Stimulated activated CD8-positive, alpha-beta memory T cell treated with anti-CD3 and anti-CD28 coated beads, Interleukin-15, amount 100 ng/mL, for 48 hours (primary cell): ENCODE measurements at places on chromosomes 5 and 9.

- DNase-seq = no peak
Measured at GRCh38 chr5:143074414-143074996, 304.3 kb downstream of the ARHGAP26 start.

GRCh38 chr5:75510417-75510835 lies 1.0 kb downstream of the CERT1 start:
- DNase-seq = no peak

DNA sequence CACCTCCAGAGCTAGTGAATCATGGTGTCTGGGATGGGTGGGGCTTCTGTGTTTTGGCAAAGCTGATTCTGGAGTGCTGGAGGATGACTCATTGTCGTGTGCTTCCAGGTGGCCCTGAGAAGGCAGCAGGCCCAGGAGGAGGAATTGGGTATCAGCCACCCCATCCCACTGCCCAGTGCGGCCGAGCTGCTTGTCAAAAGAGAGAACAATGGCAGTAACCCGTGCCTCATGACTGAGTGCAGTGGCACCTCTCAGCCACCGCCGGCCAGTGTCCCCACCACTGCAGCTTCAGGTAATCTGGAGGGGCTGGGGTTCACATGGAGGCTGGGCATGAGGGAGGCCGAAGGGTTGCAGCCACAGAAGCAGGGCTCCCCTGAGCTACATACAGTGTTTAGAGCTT lies 5.4 kb downstream of the DMRT1 start:
- DNase-seq = no peak

GRCh38 chr5:89436464-89436863 lies 553.5 kb upstream of the MEF2C start:
- DNase-seq = no peak

- no peak for DNase-seq
Measured at GRCh38 chr5:65248896-65249295, 232.8 kb downstream of the ADAMTS6 start.

- no peak for DNase-seq
Measured at GRCh38 chr9:90189306-90189705, 453.3 kb downstream of the DIRAS2 start.

DNA sequence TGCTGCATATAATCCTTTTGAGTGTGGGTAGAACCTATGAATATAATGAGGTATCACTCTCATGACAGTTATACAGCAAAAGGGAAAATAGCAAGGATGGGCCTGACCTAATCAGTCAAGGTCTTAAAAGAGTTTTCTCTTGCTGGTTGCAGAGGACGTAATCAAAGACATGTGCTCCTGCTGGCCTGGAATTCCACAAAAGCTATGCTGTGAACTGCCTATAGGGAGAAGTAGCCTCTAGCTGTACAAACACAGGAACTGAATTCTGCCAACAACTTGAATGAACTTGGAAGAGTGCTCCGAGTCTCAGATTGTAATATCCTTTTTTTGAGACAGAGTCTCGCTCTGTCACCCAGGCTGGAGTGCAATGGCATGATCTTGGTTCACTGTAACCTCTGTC lies 195.6 kb downstream of the PLK2 start:
- DNase-seq = no peak

- no peak for DNase-seq
Measured at GRCh38 chr5:141778683-141779082, 96.7 kb upstream of the ARAP3 start.

GRCh38 chr9:125485471-125486151 lies 221.4 kb downstream of the MAPKAP1 start:
- DNase-seq = no peak

DNA sequence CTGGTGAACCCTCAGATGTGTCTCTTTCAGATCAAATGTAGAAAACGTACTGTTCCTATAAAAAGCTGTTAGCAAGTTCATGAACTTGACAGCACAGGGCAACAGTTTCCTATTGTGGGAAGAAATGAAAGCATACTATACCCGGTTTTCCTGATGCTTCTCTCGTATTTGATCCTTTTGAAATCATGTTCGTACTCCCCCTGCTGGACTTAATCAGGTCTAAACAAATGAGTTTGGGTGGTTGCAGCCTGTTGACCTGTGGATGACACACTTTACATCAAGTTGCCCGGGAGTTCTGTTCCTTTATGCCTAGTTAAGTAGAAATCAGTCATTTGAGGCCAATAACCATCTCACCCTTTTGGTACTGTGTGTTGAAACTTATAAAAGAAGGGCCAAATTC lies 1992.3 kb downstream of the MAT2B start:
- DNase-seq = no peak

DNA sequence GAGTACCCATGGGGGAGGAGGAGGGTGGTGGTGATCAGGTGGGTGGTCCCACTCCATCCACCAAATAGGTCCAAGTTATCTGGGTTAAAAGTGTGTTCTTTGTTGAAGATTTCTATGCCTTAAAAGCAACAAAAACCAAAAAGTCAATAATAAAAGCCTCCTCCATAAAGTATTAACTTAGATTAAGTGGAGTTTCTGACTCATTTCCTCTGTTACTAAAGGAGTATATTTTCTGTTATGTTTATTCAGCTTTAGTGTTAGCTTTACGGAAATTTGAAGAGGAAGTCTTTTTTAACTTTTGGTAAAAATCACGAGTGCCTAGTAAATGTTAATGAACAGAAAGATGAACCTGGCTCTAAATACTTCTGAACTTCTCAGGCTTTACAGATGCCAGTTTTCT lies 17.8 kb downstream of the FBXO38 start:
- DNase-seq = no peak

GRCh38 chr9:38053697-38054461 lies 15.1 kb downstream of the SHB start:
- no peak for DNase-seq

- no peak for DNase-seq
Measured at GRCh38 chr5:123538670-123539459, 26.9 kb downstream of the CSNK1G3 start.
